ENCODE measurements at places on chromosomes 4 and X.

DNA sequence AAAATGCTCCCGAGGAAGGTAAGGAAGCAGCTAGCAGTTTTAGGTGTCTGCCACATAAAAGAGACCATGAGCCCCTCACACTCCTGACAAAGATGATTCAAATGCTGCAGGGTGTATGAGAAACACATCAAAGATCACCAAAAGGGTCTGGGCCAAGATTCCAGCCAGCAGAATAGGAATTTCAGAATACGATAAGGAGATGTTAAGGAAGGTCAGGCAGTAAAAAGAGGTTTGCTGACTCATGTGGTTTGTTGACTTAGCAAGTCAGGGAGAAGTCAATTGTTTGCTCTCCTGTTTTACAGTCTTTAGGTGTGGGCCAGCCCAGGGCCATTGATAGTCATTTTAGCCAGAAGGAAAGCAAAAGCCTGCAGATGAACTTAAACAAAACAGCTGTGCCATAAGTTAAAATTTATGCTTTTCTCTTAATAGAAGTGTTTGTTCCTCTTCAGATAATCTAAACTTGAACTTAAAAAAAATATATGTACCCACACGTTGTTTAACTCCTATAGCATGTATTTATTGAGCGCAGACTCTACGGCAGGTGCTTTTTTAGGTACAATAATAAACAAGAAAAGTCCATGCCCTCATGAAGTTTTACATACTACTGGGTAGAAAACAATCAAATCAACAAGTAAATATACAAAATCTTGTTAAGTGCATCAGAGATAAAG, 115.6 kb downstream of the CAMK2D start:
- DNase-seq: no peak

DNA sequence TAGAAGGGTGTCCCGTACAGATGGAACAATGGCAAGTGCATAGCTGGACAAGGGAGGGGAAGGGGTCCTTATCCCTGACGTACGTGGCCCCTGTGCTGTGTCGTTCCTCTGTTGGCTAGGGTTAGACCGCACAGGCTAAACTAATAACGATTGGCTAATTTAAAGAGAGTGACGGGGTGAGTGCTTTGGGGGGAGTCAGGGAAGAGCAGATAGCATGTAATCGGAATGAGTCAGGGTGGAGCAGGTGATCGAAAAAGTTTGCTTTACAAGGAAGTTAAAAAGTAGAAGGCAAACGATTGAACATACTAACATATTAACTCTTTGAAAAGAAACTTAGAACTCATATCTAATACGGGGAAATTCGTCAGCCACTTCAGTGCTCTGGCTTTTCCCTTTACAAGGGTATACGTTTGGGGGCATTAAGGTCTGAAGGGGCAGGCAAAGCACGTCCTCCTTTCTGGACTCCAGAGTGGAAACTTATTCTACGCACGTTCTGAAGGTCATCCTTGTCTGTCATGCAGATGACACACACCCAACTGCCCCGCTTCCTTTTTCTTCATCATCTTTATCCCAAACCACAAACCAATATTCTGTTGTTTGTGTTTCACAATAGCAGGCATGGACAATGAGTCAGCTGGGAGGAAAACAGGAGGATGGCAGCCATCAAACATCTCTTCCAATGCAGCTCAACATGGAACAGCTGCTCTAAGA, 10.2 kb upstream of the CRLF2 start:
- DNase-seq: no peak

- no peak for DNase-seq
These were observed 99.1 kb upstream of the EDNRA start for GRCh38 chr4:147381749-147382148.

- DNase-seq: no peak
These were observed 77.0 kb upstream of the C4orf50 start for GRCh38 chr4:6095023-6095752.

- DNase-seq: no peak
These were observed 102.3 kb downstream of the FAM193A start for GRCh38 chr4:2638730-2639129.

- no peak for DNase-seq
These were observed 31.1 kb downstream of the IDS start for GRCh38 chrX:149473966-149474365.

DNA sequence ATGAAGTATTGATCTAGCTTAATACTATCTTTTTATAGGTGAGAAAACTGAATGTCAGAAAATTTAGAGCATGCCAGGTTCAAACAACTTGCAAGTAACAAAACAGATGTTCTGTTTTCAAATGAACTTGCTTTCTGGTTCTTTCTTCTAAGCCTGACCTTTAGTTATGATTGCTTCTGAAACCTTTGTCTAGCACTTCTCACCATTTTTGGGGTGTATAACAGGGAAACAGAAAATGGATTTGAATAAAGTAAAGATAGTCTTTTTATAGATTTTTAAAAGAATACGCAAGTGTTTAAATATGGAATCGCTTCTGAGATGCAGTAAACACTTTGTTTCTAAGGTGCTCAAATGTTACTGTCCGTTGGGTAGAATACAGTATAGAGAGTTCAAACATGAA, 687.2 kb upstream of the CPEB2 start:
- no peak for DNase-seq

DNA sequence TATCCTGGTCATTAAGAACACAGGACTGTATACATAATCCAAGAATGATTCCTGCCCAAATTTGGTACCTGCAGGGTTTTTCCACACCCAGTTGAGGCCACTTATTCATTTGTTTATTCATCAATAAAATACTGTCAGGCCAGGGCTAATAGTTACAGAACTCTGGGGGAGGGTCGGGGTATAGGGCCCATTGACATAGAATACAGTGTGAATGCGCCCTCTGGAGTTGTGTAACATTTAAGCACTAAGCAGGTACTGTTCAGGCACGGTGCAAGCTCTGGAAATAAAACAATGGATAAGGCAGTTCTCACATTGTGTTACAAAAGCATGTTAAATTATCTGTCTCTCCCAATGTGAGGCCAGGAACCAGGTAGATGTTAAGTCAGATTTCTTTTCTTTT, 30.8 kb upstream of the LRBA start:
- DNase-seq: no peak

- DNase-seq: no peak
These were observed 123.9 kb downstream of the KDR start for GRCh38 chr4:55001538-55001937.
